ENCODE measurements at places on chromosomes 2 and 18. TPM values are rescaled to one million over a fixed set of nuclear protein-coding genes. Genes with fewer than 3 reads are reported as not detected.
A peak's percentile ranks its signal among the peaks of the same experiment; 100 is the strongest.

The AGXT gene
- not detected for total RNA-seq

The RAD51AP2 gene
- 0.14 TPM for total RNA-seq

The RESP18 gene
- not detected for total RNA-seq

The ALPG gene
- total RNA-seq = not detected

The PLEK gene
- 4.8 TPM for total RNA-seq

The ACTG2 gene
- 1.6 TPM for total RNA-seq

DNA sequence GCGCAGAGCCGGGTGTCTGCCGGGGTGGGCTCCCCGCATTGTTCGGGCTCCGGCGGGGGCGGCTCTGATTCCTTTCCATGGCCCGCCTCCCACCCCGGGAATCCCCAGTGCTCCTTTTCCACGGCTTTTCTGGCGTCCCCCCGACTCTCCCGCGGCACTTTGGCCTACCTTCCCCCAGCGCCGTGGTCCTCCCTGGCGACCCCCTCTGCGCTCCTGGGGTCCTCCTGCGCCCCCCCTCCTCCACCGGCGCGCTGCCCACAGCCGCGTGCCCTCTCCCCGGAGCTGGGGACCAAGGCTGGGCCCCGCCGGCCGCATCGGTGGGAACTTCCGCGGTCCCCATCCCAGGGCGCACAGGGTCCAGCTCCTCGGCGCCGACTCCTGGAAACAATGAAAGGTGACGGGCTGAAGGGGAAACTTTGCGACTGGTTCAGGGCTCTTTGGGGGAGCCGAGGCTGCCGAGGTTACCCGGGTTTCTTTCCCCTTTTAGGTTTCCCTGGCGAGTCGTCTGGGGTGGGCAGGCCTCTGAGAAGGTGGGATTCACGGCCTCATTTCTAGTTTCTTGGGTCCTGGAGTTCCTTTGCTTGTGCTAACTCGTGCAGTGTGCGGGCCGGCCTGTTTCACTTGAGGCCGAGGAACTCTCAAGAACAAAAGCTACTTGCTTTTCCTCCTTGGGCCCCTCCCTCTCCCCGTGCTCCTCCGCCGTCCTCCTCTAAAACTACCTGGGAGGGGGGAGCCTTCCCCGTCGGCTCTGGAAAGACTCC, 2.2 kb downstream of the TGIF1 start:
- H3K4me3 ChIP-seq = peak overlapping the region; percentile 91
- H3K4me1 ChIP-seq = peaks cover 83% of the 10 kb centered on the region
- H3K27ac ChIP-seq = peak overlapping the region; percentile 99
- DNase-seq = peak; percentile 44
- peaks cover 11% of the 10 kb centered on the region for H3K36me3 ChIP-seq

DNA sequence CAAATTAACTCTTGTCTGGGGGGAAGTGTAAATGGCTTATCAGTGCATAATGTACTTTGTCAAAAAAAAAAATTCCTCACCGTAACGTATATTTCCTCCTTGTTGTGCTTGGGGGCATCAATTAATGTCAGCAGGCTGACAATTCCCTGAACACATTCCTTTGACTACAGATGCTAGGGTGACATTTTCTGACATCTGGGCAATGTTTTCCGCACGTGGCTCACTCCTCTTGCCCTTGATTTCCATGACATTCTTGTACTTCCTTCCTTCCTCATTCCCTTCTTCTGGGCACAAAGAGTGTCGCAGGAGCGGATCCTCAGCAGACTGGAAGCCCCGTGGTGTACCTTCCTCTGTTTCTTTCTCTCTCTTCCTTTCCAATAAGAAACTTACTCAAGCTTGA, 173.7 kb downstream of the SP3 start:
- H3K27ac ChIP-seq = no peak overlapping the region
- H3K27me3 ChIP-seq = peaks cover 43% of the 10 kb centered on the region
- no peaks in the 10 kb centered on the region for H3K4me1 ChIP-seq
- DNase-seq = no peak

- DNase-seq = no peak
- peaks cover 16% of the 10 kb centered on the region for H3K4me1 ChIP-seq
- H3K27ac ChIP-seq = no peak overlapping the region
- no peaks in the 10 kb centered on the region for H3K27me3 ChIP-seq
- no peak overlapping the region for H3K4me3 ChIP-seq
- H3K36me3 ChIP-seq = peaks cover 27% of the 10 kb centered on the region
Measured at GRCh38 chr18:9516437-9517064, 41.2 kb downstream of the RALBP1 start.

DNA sequence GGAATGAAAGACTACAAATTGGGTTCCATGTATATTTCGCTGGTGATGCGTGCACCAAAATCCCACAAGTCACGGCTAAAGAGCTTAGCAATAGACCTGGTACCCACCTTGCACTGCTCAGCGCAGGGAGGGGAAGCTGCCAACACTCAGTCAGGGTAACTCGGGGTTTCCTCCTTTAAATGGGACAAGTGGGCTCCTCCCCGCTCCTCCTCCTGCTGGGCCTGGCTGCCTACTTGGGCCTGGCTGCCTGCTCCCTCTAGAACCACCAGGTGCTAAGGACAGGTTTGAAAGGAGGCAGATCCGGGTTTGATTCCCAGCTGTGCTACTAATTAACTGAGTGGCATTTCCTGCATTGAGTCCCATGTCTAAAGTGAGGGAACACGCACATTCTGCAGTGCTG, 23.4 kb downstream of the MYO7B start:
- no peaks in the 10 kb centered on the region for H3K4me1 ChIP-seq
- no peak overlapping the region for H3K4me3 ChIP-seq
- H3K27ac ChIP-seq = no peak overlapping the region
- H3K36me3 ChIP-seq = no peaks in the 10 kb centered on the region

DNA sequence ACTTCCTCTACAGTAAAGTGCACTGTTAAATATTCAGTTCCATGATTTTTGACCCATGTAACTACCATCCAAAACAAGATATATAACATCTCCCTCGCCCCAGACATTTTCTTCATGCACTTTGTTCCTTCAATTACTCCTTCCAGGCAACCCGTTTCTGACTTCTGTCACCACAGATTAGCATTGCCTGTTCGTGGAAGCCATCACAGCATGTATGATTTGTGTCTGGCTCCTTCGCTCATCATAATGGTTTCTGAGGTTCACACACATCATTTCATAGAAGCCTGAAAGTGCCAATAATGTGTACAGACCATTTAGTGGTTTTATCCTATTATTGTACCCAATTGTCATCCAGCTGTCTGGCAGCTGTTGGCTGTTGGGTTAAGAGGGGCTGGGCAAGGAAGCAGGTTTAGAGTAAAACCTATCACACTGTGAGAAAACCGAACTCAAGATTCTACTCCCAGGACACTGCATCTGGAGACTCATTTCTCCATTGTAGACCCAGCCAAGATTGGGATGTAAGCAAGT, 16.1 kb downstream of the ARHGAP28 start:
- DNase-seq = no peak
- H3K36me3 ChIP-seq = no peaks in the 10 kb centered on the region
- H3K27me3 ChIP-seq = no peaks in the 10 kb centered on the region
- peaks cover 22% of the 10 kb centered on the region for H3K4me1 ChIP-seq
- no peak overlapping the region for H3K27ac ChIP-seq

DNA sequence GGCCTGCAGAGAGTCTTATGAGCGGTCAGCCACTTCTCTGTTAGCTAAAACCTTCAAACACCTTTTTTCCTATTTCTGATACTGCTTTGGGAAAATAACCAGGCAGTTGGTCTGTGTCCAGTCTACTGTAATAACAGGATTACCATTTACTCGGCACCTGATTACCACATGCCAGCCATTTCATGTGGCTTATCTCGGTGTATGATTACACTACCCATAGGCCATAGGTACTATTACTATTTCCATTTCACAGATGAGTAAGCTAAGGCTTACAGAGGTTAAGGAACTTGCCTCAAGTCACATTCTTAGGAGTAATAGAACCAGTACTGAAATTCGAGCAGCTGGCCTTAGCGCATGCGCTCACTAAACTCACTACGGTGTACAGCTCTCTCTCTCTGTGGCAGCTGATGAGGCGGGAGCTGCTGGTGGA, 147.2 kb upstream of the L3MBTL4 start:
- DNase-seq = no peak
- no peaks in the 10 kb centered on the region for H3K36me3 ChIP-seq
- H3K4me1 ChIP-seq = no peaks in the 10 kb centered on the region
- H3K27me3 ChIP-seq = peaks cover 10% of the 10 kb centered on the region
- H3K27ac ChIP-seq = peak overlapping the region; percentile 18
